ENCODE measurements at places on chromosomes 2 and 18.

GRCh38 chr2:57402096-57402495 is 644.5 kb upstream of the VRK2 start:
- DNase-seq, result no peak

- DNase-seq, result no peak
These were observed 204.3 kb upstream of the CCDC68 start for GRCh38 chr18:55163550-55163949.

- no peak for DNase-seq
These were observed 34.4 kb upstream of the CYP27C1 start for GRCh38 chr2:127254386-127254981.

DNA sequence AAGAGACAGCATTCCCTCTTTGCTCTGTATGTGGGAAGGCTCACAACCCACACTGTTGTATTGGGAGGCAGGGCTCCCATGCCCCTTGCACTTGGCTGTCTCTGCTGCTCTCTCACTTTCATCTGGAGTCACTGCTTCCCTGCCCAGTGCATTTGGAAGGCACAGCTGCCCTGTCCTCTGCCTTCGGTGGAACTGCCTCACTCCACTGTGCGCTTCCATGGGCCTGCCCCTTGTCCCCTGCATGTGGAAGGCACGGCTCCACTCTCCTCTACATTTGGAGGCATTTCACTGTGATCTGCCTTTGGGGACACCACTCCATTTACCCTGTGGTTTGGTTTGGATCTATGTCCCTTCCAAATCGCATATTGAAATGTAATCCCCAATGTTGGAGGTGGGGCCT is 9.1 kb upstream of the PROM2 start:
- DNase-seq, result no peak

DNA sequence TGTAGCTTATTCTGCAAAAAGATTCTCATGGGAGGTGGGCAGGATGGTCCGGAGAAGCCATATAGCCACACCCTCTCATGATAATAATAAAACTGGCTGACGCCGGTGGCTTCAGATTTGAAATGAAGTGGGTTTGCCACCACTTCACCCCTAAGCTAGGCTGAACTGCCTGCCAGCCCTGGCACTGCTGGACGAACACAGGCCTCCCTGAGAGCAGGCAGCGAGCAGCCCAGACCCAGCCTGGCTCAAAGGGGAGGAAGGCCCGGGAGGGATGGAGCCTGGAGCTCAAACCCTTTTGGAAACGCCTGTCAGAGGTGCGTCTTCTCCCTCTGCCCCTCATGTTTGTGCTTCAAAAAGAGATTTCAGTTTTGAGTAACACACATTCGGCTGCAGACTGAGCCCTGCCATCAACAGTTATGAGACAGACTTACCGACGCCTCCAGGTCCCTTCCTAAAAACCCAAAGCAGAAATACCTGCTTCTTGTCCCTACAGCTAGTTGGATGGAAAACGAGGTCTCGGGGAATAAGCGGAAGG is 71.1 kb upstream of the HPCAL1 start:
- DNase-seq, result no peak

GRCh38 chr2:32248299-32248698 is 16.4 kb downstream of the NLRC4 start:
- no peak for DNase-seq

GRCh38 chr18:48723837-48724236 is 185.0 kb downstream of the CTIF start:
- DNase-seq, result no peak

- DNase-seq, result no peak
These were observed 85.2 kb upstream of the SPATS2L start for GRCh38 chr2:200221055-200221955.

GRCh38 chr2:70340761-70341476 is 39.1 kb upstream of the FAM136A start:
- DNase-seq, result no peak

- DNase-seq, result no peak
These were observed 860.0 kb upstream of the ZEB2 start for GRCh38 chr2:145379934-145380333.

GRCh38 chr18:2617401-2617998 is 38.0 kb upstream of the SMCHD1 start:
- DNase-seq, result no peak

GRCh38 chr2:45922577-45922988 is 271.1 kb downstream of the PRKCE start:
- DNase-seq, result no peak

DNA sequence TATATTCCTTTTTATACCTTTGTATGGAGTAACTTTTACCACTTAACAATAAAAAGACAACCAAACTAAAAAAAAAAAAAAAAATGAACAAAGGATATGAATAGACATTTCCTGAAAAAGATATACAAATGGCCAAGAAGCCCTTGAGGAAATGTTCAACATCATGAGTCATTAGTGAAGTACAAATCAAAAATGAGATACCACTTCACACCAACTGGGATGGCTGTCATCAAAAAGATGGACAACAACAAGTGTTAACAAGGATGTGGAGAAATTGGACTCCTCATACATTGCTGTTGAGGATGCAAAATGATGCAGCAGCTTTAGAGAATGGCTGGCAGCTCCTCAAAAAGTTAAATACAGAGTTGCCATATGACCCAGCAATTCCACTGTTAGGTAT is 22.6 kb upstream of the SCYGR2 start:
- DNase-seq, result no peak

GRCh38 chr2:206713746-206714145 is 4.5 kb downstream of the DYTN start:
- no peak for DNase-seq

- DNase-seq, result no peak
These were observed 177.3 kb downstream of the TMEM247 start for GRCh38 chr2:46656640-46657039.

DNA sequence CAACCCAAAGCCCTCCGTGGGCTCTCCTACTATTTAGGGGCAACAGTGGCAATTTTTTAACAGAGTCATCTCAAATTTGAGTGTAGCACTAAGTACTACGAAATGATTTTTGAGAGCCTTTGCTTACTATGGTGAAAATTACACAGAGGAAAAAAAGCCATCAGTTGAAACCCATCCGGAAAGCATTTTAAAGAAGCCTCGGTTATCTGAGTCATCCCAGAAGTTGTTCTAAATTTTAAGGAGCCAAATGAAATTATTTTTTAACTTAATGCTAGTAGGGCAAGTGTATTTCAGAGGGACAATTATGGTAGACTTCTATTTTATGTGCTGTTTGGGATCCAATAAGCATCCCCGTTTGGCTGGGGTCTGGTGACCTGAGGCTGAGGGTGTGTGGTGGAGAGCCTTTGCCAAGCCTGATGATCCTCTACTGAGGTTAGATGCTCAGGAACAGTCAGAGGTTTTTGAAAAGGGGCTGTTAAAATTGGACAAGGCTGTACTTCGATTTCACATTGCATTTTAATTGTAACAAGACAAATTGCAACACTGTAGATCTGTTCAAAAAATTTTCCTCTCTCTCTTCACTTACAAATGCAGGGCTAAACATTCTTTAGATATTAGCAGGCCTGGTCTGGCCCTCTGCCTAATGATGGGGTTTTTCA is 47.0 kb downstream of the RAPGEF4 start:
- no peak for DNase-seq

DNA sequence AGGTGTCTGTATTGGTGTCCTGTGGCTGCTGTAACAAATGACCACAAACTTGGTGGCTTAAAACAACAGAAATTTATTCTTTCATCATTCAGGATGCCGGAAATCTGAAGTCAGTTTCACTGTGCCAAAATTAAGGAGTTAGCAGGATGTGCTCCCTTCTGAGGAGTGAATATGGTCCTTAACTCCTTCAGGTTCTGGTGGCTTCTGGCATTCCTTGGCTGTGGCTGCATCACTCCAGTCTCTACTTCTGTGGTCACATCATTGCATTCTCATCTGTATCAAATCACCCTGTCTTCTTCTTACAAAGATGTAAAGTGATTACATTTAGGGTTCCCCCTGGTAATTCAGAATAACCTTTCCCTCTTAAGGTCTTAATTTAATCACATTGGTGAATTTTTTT is 12.6 kb downstream of the GPD2 start:
- DNase-seq, result no peak
